Left ventricle myocardium superior (tissue), 1 donor: ENCODE measurements at places on chromosomes 16 and 17. TPM values are rescaled to one million over a fixed set of nuclear protein-coding genes. Genes with fewer than 3 reads are reported as not detected.

IL17C gene
- not detected for total RNA-seq

- no peak for DNase-seq
Measured at GRCh38 chr17:38421171-38421841, 7.0 kb upstream of the ARHGAP23 start.

LRRC36 gene
- total RNA-seq, result not detected

DNA sequence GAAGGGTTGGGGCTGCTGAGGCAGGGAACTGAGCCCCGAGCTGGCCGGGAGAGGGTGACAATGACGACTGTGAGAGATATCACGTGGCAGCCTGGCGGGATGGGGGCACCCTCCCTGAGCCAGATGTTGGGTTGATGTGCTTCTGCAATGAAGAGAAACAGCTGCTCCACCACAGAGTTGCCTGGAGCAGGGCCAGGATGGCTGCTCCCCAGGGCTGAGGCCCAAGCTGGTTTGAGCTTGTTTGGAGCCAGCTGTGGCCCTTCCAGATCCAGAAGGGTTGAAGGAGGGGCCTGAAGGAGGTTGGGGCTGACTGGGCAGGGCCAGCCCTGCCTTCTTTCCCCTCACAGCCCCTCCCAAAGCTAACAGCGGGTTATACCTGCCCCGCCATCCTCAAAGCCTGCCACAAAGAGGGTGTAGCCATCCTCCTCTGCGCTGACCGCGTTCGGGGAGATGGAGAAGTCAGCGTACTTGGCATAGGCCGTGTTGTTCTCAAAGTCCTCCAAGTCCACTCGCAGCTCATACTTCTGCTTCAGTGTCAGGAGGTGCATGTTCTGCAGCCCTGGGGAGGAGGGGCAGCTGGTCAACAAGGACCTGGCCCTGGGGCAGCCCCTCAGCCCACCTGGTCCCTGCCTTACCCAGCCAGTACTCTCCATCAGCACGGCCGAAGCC, 2.1 kb downstream of the MFAP4 start:
- DNase-seq, result peak; percentile 94

DNA sequence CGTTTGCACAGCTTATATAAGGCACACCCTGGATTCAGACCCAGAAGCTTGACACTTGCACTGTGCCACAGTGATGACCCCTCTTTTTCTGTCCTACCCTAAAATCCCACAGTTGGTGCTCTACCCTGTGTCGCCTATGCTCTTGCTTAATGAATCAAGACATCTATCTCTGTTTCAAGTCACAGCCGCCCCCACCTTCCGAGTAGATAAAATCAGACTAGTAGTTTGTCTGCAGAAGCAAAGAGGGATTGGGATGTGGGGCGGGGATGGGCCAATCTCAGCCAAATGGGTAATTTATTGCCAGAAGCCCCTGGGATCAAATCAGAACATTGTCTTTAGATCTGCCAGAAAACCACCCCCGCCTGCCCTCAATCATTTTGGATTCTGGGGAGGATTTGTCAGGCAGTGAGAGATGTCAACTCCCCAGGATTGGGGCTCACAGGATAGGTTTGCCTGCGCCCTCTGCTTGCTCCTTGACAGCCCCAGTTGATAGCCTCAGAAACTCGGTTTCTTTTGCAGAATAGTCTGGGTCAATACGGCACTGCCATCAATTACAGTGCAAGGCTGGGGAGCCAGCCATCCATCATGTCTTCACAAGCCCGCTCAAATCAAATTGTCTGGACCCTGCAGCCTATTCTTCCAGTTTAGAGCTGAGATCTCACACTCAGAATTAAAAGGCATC, 520.8 kb downstream of the GRIN2A start:
- DNase-seq, result no peak

- DNase-seq, result no peak
Measured at GRCh38 chr17:17751489-17752088, 70.3 kb downstream of the RAI1 start.

SDR42E2 gene
- total RNA-seq, result not detected

SLC16A6 gene
- not detected for total RNA-seq

DNA sequence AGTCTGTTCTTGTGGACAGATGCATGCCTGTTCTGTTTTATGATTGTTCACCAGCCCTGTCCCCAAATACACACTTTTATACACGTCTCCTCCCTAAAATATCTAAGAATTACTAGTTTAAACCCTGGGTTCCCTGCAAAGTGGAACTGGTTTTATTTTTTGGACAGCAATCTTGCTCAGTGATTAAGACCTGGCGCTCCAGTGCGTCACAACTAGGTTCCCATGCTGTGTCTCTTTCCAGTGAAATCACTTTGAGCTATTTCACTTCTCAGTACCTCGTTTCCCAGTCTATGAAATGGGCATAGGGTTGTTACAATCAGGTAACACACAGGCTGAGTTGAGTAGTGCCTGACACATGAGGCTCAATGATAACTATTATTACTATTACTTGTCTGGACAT, 1.1 kb downstream of the CEP20 start:
- DNase-seq, result no peak

GRCh38 chr16:15739950-15740349, 89.9 kb downstream of the NDE1 start:
- DNase-seq, result no peak

DNA sequence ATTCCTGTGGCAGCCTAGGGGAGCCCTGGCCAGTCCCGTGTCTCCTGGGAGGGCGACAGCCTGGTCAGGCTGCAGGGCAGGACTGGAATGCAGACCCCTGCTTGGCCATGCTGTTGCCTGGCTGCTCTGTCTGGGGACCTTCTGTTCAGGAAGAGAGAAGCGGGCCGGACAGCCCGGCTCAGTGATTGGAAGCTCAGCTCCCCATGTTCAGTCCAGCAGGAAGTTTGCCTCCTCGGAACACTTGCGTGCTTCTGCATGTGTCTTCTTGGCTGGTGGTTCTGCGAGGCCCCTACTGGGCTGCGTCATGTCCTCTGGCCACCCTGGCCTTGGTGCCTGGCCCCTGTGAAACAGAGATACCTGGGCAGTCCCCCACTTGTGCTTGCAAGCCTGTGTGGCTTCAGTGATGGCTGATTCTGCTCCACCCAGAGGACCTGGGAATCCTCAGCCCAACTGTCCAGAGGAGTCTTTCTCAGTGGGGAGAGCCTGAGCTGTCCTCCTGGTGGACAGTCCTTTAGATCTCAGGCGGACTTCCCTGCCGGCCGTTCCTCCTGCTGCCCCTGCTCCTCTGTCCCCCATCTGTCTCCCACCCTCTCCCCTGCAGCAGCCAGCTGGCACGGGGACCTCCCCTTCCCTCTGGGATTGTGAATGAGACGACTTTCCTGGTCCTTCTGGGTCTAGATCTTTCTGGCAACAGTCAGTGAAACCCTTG, 279.5 kb downstream of the SEC14L1 start:
- DNase-seq, result no peak

- peak; percentile 62 for DNase-seq
Measured at GRCh38 chr16:2275476-2276367, 7.8 kb upstream of the RNPS1 start.

GRCh38 chr16:70380919-70381603, 34.4 kb downstream of the DDX19A start:
- DNase-seq, result peak; percentile 97

GRCh38 chr17:41648411-41649195, 24.2 kb upstream of the KRT17 start:
- DNase-seq, result peak; percentile 90
